ENCODE measurements at places on chromosomes 11 and 22. TPM values are rescaled to one million over a fixed set of nuclear protein-coding genes. Genes with fewer than 3 reads are reported as not detected.

Gene OR5M3
- total RNA-seq, result not detected

GRCh38 chr11:82998697-82999096 is 73.0 kb downstream of the RAB30 start:
- DNase-seq, result no peak

DNA sequence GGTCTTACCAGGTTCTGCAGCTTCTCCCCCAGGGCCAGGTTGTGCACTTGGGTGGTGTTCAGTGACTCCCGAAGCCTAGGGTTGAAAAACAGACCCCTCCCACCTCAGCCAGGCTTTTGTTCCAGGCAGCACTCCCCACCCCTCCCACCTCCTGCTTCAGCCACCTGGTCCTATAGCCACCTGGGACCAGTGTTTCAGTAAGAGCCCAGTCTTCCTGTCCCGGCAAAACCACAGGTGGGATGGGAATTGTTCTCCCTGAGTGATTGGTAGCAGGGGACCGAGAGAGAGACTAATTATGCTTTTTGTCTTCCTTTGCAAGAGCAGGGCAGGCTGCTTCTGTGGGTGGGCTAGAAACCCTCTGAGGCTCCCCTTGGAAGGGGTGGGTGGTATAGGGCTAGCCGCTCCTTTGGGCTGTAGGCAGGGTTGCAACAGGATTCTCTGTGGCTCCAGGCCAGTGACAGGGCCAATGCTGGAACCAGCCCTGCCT is 8.5 kb upstream of the NAALADL1 start:
- DNase-seq, result no peak

- no peak for DNase-seq
Observed at GRCh38 chr11:66639066-66639813, 737 bp downstream of the RBM4 start.

Gene C11orf52
- total RNA-seq, result 5.0 TPM

GRCh38 chr11:73344191-73344607 is 32.0 kb upstream of the RELT start:
- DNase-seq, result no peak

DNA sequence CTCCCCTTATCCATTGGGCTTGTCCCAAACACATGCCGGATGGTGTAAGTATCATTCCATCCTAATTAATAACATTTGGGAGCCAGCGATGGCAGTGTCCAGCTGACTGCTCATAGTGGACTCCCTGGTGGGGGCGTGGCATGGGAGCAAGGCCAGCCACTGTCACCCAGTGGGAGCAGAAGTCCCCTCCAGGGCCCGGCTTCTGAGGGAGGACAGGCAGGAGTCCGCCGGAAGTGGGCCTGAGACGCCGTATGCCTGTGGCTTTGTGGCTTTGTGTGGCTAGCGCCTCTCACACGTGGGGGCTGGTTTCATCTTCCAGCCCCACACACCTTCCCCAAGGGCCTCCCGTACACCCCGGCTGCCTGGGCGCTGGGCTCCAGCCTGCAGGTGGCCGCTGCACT is 124.5 kb downstream of the KCNQ1 start:
- no peak for DNase-seq

DNA sequence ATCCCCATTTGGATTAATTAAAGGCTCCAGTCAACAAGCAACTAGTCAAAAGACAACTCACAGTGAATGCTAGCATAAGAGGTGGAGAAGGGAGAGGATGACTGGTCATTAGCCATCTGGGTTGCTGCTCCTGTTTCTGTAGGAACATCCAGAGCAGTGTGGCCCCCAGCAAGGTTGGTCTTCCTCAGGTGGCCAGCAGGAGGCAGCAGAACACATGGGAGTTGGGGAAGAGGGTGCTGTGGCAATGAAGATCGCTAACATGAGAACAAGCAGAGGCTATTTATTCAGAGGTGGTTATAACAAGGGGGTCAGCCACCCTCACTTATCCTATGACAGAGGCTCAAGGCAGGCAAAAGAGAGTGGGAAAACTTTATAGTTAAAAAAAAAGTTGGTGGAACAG is 21.3 kb downstream of the IZUMO1R start:
- DNase-seq, result no peak

Gene RIC3
- total RNA-seq, result 1.6 TPM

DNA sequence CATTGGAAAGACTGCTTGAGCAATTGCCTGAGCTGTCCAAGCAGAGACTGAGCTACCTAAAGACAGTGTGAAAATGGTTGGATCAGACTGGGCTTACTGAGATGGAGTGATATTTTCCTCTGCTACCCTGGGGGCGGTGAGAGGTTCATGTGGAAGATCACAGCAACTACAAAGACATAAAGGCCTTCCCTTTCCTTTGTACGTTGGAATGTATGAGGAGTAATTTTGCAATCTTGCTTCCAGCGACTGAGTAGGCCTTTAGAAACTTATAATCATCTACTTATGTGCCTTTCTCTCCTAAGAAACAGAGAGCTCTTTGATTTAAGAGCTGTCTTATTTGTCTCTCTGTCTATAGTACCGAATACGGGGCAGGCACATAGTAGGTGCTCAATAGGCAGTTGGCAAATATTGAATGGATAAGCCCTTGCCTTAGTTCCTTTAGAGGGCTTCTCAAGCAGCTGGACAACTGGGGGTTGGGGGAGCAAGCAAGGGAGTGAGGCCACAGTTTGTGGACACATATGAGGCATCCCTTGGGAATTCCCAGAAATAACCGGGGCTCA is 2.4 kb upstream of the HEPACAM start:
- DNase-seq, result no peak

DNA sequence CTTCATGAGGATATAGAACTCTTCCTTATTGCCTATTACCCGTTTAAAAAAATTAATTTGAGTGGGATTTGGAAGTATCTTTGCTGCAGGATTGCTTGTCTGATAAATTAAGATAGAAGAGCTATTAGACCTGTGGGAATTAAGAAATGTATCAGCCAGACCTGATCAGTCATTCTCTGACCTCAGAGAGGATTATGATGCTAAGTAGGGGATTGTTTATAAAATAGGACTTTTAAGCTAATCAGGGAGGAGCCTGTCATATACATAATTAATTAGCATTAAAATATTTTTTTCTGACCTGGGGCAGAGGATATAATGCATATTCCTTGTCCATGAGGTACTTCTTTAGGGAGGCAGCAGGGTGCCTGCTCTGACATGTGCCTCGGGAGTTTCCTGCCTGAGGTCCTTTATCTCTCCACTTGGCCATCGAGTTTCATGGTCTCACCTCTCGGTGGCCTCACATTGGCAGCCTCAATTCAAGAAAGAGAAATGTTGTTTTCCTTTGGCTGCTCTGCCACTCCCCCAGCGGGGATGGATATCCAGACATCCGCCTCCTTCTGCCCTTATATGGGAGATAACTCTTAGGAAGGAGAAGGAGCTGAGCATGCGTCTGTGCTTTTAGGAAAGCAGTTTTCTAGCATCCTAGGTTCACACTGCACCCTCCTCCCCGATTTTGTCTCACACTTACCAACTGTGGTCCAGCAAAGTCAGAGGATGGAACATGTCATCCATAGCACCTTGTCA is 41.1 kb downstream of the DIXDC1 start:
- no peak for DNase-seq

DNA sequence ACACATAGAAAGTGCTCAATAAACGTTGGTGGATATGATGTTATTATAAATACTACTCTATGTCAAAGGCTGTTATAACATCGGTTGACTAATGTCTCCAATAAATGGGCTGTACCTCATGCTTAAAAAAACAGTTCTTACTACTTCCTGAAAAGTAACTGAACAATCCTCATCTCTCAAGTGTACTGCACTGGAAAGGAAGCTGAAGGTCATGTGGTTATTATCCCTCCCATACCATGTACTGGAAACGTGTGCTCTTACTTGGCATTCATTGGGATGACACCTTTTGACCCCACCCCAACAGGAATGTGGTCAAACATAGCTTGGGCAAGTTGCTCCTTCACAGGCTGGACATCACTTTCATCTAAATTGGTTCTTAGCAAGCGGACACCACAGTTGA is 10.6 kb downstream of the RTCB start:
- DNase-seq, result no peak

DNA sequence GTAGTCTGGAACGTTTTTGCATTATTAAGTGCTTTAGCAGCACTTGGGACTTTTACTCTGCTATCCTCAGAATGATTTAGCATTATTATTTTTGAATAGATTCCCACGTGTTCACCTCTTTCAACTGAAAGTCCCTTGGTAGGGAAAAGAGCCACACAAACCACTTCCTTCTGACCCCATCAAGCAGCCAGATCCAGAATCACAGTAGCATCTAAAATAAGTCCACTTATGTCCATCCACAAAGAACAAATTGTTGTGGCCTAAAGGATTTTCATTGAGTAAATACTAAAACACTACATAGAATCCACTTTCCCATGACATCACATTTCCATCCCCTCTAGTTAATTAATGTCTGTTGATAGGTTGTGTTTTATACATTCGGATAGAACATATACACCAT is 381.7 kb downstream of the AASDHPPT start:
- DNase-seq, result no peak

- no peak for DNase-seq
Observed at GRCh38 chr11:69449320-69450063, 32.0 kb upstream of the LINC01488 start.

GRCh38 chr11:27076121-27076589 is 35.5 kb downstream of the BBOX1 start:
- DNase-seq, result no peak

Gene TBC1D10A
- 22.9 TPM for total RNA-seq

Gene SCN3B
- 0.23 TPM for total RNA-seq

- no peak for DNase-seq
Observed at GRCh38 chr11:75267171-75267970, 26.8 kb downstream of the TPBGL start.

GRCh38 chr11:59088162-59088561 is 2.1 kb downstream of the GLYATL1B start:
- DNase-seq, result no peak

- peak; percentile 45 for DNase-seq
Observed at GRCh38 chr11:120546312-120547205, 35.0 kb downstream of the GRIK4 start.

- DNase-seq, result no peak
Observed at GRCh38 chr11:14722496-14722895, 78.9 kb downstream of the PDE3B start.

DNA sequence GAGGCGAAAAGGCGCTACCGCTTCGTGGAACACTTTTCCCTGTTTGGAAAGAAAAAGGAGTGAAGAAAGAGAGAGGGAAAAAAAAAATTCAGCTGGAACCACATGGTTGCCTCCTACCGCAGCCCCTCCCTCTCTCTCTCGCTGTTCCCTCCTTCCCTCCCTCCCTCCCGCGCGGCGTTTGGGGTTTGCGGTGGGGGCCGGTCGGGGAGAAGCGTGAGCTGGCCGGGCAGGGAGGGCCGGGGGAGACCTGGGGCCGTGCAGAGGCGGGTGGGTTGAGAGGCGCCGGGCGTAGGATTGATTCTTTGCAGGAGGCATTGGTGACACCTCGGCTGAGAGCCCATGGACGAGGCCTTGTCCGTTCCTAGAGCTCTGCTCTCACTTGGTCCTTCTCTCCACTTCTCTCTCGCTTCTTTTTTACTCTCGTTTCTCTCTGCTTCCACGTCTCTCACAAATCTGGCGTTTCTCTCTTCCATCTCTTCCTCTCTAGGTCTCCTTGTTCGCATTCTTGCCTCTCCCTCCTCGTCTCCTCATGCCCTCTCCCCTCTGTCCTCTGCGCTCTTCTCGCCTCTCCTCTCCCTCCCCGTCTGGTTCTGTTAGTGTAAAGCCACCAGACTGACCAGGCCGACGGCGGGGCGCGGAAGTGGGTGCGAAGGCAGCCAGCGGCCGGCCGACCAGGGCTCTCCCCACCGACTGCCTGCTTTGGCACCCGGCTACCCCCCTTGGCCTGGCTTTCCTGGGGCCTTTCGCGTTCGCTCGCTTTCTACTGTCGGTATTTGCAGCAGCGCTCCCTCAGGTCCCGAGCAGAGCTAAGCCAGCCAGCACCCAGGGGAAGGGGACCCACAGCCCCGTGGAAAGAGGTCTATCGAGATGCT is at the start of gene CLMP:
Gene CLMP, minus strand, starts transcription at position 61 of the 872 bp plus-strand sequence. CDS start 308 bp downstream, outside the sequence.
- no peak for DNase-seq

DNA sequence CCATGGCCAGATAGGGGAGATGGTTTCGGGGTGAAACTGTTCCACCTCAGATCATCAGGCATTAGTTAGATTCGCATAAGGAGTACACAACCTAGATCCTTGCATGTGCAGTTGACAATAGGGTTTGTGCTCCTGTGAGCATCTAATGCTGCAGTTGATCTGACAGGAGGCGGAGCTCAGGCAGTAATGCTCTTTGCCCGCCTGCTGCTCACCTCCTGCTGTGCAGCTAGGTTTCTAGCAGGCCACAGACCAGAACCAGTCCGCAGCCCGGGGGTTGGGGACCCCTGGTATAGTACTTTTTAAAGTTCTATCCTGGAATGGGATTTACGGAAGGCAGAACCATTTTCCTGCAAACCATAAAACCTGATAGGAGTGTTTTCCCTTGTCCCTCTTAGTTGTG is 54.6 kb downstream of the POLD3 start:
- no peak for DNase-seq

DNA sequence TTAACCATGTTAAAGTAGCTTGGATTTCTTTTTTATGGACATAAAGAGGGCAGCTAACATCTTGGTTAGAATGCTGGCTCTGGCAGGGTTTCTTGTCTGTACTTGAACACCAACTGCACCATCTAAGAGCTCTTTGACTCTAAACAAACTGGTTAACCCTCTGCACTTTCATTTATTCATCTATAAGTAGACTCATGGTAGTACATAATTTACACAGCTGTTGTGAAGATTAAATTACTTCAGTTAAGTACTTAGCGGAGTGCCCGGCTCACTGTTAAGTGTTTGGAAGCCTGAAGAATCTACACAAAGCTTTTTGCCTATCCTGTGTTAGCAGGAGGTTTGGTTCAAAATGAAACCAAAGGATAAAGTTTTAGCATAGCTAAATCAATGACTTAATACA is 846.2 kb upstream of the API5 start:
- DNase-seq, result no peak

DNA sequence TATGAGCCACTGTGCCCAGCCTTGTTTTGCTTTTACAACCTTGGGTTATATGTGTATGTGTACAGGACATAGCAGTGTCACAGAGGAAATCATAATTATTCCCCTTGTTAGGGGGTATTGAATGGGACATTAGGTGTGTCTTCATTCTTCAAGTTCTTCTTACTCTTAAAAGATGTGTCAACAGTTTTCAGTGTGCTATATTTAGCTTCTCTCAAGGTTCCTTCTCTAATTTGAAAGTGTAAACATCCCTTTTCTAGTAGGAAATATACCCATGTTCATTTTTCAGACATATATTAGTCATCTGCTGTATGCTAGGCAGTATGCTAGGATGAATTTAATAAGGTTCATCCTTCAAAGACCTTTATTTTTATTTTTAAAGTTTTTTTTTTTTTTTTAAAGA is 17.1 kb downstream of the PCF11 start:
- DNase-seq, result no peak

Gene C11orf68
- 6.6 TPM for total RNA-seq

GRCh38 chr22:34303656-34304055 is 383.4 kb upstream of the LARGE1 start:
- DNase-seq, result no peak

Gene ANKK1
- total RNA-seq, result 0.17 TPM

- DNase-seq, result no peak
Observed at GRCh38 chr22:20135265-20135664, 3.7 kb downstream of the ZDHHC8 start.

- no peak for DNase-seq
Observed at GRCh38 chr11:120598517-120599257, 87.1 kb downstream of the GRIK4 start.

- DNase-seq, result no peak
Observed at GRCh38 chr11:2380807-2381350, 3.8 kb downstream of the CD81 start.
